ENCODE measurements at places on chromosomes 12 and 14.

DNA sequence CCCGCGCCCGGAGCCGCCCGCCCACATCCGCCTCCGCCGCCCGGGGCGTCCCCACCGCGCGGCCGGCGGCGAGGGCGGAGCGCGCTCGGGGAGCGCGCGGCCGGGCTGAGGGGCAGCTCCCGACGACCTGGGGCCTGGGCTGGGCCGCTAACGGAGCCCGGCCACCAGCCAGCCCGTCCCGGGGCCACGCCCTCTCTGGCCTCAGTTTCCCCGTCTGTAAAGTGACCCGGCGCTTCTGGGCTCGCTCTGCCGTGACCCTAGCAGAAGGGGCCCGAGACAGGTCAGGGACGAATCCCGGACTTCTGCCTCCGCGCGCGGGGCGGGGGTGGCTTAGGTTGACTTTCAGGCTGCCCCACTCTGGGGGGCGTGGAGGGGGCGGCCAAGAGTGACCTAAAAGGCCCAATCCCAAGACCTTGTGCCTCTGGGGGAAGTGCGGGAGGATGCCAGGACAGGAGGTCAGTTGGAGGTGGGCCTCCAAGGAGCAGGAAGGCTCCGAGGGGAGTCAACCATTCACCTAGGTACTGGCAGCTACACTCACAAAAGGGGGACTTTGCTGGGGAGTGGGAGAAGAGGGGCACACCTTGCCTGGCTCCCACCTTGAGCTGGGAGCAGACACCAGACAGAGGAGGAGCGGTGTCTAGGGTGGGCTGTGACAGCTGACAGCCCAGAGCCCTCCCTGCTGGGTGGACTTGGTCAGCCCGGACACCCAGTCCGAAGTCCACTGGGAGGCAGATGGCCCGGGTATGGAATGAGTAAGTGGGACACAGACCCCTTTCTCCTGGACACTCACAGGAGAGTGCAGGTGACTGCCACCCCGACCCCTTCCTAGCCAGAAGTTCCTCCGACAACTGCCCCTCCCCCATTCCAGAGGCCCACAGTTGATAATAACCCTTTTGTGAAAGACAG lies 486 bp upstream of the AKT1 start:
- no peak for DNase-seq

- no peak for DNase-seq
Observed at GRCh38 chr14:23829736-23830471, 123.7 kb upstream of the DHRS4 start.

DNA sequence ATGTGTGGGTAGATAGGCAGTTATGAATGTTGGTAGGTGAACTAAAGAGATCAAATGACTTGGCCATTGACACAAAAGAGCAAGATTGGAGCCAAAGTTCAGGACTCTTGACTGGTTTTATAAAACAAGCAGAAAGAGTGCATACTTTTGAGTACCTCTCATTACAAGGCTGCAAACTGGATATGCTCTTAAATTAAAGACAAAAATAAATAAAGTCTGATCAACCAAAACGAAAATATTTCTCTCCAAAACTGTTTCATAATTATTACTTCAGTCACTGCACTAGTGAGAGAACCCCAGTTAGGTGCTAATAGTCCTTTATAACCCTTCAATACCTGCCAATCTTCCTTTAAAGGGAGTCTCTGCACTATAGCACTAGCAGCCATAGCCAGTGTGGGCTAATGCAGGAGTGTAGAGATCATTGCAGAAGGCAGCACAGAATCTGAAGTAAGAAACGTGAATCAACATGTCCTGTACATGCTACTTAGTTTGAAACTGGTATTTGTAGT lies 147.1 kb downstream of the FOXA1 start:
- no peak for DNase-seq

- peak; percentile 76 for DNase-seq
Observed at GRCh38 chr12:27971121-27971489, 1.4 kb downstream of the PTHLH start.

DNA sequence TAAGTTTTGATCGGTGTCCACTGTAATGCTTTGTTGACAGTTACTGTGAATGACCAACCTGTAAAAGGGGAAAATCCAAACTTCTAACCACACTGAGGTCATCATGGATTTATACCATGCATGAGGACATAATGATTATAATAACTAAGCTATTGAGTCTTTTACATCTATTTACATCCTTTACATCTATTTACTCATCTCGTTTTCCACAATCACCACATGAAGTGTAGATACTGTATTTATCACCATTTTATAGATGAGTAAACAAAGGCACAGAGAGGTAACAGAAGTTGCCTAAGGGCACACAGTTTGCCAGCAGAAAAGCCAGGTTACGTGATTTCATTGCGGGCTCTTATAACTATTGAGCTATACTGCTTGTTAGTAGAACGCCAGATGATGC lies 27.9 kb upstream of the EID3 start:
- no peak for DNase-seq

GRCh38 chr12:57214398-57214781 lies 2.2 kb upstream of the NXPH4 start:
- DNase-seq: peak; percentile 86

DNA sequence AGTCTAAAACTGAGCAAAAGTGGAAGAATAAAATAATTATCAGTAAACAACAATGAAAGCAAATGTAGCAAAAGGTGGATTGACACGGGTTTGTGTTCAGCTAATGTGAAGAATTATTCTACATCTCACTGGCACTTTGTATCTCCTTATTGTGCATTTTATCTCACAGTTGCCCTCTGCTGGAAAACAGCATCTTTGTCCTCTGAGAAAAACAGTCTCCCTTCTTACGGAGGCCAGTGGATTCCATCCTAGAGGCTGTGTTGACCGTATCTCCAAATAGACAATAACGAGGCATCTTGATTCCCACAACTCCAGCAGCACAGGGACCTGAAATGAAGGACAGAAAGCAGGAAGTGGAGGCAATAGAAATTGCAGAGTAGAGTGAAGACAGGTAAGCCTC lies 51.3 kb upstream of the PLBD1 start:
- DNase-seq: no peak

- no peak for DNase-seq
Observed at GRCh38 chr12:81517296-81517695, 241.9 kb downstream of the PPFIA2 start.

DNA sequence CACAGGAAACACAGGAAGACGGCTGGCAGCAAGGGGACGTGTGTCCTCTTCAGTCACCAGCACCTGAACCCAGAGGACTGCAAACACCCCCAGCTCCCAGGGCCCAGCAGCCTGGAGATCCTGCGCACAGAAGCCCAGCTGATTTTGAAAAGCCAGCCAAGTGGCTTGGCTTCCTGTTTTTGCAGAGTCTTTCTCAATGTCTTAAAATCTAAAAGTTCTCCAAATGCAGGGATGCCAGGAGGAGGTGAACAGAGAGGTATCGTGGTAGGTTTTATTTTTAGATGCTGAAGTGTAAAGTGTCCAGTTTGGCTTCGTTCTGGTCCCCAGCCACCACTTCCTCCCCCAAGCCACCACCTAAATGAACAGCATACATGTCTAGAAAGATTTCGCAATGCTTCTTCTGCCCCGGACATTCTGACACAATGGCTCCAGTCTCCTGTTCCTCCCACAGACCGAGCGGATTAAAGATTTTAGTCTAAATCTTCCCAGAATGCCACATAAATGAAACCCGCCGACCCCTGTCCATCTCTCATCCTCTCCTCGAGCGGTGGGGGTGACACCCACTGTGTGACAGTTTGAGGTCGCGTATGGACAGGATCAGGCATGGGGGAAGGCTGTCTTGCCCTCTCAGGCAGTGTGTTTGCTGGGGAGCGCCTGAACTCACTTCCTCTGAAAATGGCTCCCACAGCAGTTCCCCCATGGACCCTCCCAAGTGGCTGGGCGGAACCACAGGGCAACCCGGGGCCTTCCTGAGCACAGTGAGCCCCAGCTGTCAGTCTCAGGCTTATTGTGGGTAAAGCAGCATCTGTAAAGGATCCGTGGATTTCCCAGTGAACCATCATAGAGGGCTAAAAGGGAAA lies 41.6 kb downstream of the ITPK1 start:
- no peak for DNase-seq

DNA sequence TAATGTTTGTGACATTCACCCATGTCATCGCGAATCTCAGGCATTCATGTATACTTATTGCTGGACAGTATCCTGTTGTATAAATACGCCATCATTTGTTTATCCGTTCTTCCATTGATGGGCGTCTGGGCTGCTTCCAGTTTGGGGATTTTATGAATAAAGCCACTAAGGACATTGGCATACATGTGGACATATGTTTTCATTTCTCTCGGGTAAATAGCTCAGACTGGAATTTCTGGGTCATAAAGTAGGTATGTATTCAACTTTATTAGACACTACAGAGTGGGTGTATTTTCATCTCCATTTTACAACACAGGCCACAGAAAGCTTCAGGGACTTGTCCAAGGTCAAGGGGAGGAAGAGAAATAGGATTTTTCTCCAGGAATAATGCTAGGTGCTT lies 48.9 kb downstream of the HRK start:
- DNase-seq: no peak

All from posterior cingulate gyrus (tissue), 11 donors.